ENCODE measurements at places on chromosomes 7 and 10. TPM values are rescaled to one million over a fixed set of nuclear protein-coding genes. Genes with fewer than 3 reads are reported as not detected.

Gene MAGI2
- polyA plus RNA-seq, result 37.2 TPM

Gene HGF
- 2.3 TPM for polyA plus RNA-seq

Gene GPR146
- polyA plus RNA-seq, result 2.5 TPM

Gene ZNF746
- polyA plus RNA-seq, result 14.3 TPM

Gene TAS2R3
- 1.2 TPM for polyA plus RNA-seq

Gene HOXA7
- 22.7 TPM for polyA plus RNA-seq

Gene WNT8B
- polyA plus RNA-seq, result 0.85 TPM

Gene PAPOLB
- 0.18 TPM for polyA plus RNA-seq

Gene CRHR2
- 0.07 TPM for polyA plus RNA-seq

Gene MUC12
- 0.02 TPM for polyA plus RNA-seq

Gene AP1S1
- polyA plus RNA-seq, result 66.7 TPM

Gene SH2D4B
- polyA plus RNA-seq, result 0.15 TPM

Gene MRPS33
- polyA plus RNA-seq, result 85.6 TPM

Gene TSPAN12
- 188 TPM for polyA plus RNA-seq

Gene H2BK1
- not detected for polyA plus RNA-seq

Gene SPDYE6
- 6.3 TPM for polyA plus RNA-seq

Data from left kidney (tissue), 8 donors.